CD4-positive, alpha-beta T cell (primary cell): ENCODE measurements at places on chromosomes 3 and 15.

DNA sequence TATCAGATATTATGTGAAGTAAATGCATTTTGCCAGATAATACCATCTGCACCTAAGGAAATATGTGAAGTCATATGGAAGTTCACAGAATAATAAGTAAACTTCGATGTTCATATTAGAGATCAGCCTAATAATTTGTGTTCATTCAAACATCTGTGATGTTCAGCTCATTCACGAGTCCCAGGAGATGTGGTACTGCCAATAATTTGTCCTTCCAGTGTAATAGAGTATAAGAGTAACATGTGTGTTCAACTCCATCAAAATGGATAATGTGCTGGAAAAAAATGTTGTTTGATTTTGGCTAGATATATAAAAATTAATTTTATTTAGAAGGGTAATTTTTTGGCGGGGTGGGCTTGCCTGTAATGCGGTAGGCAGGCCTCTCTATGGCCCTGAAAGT lies 75.4 kb upstream of the ARL6 start:
- no peak for DNase-seq

DNA sequence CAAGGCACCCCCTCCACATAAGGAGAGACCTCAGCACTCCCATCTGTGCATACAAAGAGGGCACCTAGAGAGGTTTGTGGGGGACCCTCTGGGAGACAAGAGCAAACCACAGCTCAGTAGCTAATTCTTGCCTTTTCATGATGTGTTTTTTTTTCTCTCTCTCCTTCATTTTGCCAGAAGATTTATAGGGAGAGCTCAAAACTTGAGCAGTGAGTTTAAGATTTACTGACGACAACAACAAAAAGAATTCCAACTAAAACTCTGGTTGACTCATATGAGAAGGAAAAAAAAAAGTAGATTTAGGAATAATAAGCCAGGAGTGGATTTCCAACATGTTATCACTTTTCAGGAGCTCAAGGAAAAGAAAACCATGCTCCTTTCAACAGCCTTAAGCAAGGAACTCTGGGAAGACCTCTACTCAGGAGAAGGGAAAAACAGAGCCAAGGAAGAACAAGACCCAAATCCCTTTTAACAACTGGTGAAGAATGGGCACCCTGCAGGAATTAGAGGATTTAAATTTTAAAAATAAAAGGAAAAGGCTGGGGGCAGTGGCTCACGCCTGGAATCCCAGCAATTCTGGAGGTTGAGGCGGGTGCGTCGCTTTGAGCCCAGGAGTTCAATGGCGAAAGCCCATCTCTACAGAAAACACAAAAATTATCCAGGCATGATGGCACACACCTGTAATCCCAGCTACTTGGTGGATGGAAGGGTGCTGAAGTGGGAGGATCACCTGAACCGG lies 58.2 kb upstream of the RAD18 start:
- no peak for DNase-seq

- DNase-seq, result no peak
Observed at GRCh38 chr3:122635789-122636188, 44.9 kb upstream of the PARP14 start.

DNA sequence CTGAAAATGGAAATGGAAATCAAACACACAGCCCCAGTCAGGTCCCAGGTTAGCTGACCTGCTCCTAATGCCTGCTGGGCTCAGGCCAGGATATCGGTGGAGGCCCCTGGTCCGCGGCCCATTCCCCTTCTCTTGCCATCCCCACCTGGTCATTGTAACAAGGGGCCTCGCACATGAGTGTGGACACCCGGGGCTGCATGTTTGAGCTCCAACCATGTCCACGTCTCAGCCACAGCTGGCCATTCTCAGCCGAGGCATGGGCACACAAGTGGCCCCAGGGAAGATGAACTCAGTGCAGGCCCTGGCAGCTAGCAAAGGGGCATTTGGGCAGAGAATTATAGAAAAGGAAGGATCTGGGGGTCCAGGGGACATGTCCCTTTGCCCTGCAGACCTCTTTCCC lies 41.7 kb downstream of the FAM174B start:
- DNase-seq, result no peak

DNA sequence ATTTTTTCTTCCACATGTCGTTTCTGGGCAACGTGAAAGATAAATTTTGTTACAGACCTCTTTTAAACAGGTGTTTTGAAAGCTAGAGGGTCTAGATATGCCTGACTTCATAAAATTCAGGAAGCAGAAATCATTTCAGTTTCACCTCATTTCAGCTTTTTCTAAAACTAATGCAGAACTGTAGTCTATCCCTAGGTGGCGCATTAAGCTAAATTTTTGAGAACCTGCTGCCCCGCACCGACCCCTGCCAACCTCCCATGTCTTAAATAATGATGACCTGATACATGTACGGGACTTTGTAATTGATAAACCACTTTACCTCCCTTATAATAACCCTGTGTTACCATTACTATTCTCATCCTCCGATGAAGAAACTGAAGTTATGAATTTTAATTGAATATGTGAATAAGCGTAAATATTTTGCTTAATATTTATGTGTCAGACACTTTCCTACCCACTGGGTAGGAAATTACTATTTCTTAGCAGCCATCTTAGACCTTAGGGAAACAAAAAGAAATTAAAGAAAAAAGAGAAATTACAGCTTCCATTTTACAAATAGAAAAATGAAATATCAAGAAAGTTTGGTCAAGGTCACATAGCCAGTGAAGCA lies 78.7 kb upstream of the GCNT3 start:
- no peak for DNase-seq

DNA sequence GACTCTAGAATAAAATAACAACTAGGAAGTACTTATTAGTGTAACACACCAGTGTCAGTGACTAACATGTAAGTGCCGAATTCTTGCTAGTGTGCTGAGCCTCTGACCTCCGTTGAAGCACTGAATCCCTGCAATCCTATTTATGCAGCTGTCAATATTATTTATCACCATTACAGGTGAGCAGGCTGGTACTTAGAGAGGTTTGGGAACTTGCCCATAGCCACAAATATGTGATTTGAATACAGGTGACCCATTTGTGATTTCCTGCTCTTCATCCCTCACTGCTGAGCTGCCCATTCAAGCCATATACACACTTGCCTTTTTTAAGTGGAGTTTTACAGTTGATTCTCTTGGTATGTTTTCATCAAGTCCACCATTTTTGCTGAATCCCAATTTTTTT lies 12.2 kb downstream of the EIF4E3 start:
- no peak for DNase-seq

DNA sequence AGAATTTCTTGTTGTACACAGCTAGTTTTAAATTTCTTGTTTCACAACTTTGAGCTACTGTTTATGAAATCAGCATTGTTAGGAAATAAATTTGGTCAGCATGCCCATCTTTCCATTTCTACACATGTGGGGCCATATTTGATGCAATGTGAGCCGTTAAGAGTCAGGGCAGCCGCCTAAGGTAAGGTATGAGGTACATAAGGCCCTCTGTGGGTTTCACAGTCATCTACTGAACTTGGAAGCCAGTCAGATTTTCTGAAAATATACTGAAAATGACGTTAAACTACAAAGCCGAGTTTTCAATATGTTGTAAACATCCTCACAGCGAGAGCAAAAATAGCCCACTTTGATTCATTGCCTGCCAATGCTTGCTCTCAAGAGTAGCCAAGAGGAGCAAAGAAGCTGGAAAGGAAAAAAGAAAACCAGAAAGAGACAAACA lies 94.7 kb upstream of the PDZRN3 start:
- no peak for DNase-seq

GRCh38 chr3:106715286-106715685 lies 662.0 kb upstream of the CCDC54 start:
- no peak for DNase-seq

DNA sequence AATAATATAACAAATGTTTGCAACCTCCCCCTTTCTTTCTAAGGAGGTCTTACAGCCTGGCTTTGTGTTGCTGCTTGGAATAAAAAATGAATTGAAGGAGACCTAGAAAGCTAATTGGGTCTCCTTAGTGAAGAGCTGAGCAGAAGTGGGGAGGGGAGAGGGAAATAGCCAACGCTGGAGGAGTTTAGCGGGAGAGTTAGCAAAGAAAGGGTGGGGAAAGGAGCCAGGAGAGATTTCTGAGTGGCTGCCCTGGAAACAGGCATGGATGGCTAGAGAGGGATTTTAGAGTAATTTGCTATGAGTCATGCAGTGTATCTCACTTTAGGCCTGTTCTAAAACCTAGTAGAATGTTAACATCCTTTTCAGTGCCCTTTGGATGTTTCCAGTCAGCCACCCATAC lies 45.2 kb upstream of the PFN2 start:
- no peak for DNase-seq

GRCh38 chr3:72339670-72340030 lies 508.6 kb downstream of the SHQ1 start:
- no peak for DNase-seq

GRCh38 chr15:76664895-76665294 lies 240.2 kb downstream of the SCAPER start:
- DNase-seq, result no peak

- no peak for DNase-seq
Observed at GRCh38 chr15:57224664-57225063, 151.6 kb upstream of the CGNL1 start.

DNA sequence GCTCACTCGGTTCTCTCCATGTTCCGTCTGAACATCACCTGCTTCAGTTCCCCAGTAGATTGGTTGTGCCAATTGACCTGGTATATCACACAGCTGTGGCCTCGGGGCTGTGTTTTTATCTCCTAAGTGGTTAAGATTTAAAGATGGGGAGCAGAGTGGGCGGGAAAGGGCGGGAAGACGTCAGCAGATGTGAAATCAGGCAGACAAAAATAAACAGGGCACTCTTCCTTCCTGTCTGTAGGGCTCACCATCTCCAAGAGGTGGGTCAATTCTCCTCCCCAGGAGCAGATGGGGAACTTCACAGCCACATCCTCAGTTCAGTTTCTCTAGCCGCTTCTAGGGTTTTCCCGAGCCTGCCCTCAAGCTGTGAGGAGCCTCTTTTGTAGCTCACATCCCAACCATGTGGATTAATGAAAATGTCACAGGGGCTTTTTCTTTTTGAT lies 26.8 kb upstream of the LIMD1 start:
- peak; percentile 10 for DNase-seq

DNA sequence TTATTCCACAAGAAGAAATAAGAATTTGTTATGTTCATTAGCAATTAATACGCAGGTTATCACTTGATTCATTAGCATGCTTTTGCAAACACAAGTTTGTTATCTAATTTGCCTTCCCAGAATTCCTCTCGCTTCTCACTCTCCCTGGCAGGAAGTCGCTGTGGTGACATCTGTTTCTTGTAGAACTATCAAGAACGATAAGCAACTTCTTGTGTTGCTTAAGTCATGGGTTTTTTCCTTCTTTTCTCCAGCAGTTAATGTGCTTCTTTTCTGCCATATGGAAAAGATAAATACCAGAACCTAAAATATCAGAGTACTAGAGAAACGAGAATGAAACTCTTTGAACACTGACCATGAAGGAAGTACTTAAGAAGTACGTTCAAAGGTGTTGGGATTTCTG lies 99.8 kb upstream of the CHMP2B start:
- no peak for DNase-seq

DNA sequence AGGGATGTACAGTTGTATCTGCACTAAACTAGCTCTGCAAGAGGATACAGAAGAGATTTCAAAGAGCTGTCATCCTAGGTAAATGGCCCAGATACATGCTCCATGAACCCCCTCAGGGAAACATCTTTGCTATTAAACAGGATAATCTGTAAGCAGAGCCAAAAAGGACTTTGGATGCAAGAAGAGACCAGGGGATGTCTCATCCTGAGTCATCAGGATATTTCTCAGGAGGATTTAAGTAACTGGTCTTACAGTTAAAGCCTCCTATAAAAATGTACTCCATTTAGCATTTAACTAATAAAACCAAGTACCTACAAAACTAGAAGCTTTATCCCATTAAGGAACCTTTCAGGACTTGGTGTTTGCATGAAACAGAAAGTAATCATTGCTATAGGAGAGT lies 48.2 kb upstream of the PHLDB2 start:
- DNase-seq, result no peak

DNA sequence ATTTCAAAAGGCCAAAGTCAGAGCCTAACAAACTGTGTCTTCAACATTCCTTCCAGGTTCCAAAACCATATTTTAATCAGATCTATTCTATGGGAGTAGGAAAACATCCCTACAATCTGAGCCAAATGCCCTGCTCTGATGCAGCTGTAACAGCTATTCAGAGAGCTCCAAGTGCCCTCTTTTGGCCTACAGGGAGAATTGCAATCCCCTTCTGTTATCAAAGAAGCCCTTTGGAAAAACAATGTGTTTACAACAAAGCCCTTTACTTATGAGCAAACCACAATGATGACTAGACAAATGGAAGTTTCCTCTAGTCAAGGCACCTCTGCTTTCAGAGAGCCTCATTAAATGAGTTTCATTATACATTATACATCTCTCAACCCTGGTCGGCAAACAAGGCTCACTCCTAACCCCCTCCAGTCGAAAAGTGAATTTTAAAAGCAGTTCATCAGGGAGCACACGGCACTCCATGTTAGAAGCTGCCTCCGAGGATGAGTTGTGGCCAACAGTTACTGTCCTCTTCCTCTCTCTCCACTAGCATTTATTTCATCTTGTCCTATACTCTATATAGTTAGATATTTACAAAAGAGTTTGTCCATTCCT lies 42.6 kb upstream of the TMCO5A start:
- no peak for DNase-seq

DNA sequence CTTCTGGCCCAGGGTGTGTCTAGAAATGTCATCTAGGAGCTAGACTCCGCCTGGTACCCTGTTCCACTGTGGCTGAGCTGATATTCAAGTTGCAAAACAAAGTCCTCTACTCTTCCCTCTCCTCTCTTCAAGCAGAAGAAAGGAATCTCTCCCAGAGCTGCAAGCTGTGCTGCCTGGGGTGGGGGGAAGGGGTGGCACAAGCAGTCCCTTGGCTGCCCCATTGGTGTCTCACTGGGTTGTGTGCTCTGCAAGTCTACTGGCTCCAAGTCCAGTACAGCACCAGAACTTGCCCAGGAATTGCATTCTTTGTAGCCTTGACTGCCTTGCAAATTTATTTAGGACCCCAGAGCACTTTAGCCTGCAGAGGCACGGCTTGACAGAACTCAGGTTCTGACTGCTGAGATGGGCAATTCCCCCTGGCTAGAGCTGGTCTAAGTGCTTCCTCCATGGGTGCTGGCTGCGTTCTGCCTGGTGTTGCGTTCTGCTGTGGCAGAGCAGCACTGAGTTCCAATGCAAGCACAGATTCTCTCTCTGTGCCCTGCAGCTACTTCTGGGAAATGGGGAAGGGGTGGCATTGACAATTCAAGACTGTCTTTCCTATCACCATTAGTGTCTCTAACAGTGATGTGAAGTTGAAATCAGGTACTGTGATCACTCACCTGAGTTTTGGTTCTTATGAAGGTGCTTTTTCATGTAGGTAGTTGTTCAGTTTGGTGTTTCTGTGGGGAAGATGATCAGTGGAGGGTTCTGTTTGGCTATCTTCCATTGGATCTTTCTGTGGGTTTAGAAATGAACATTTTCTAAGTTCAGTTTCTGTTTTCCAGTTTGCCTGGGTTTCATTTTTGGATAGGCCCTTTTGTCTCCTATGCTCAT lies 39.5 kb downstream of the OXSR1 start:
- no peak for DNase-seq

GRCh38 chr3:42852441-42852840 lies 23.2 kb downstream of the CYP8B1 start:
- DNase-seq, result no peak
